Endothelial cell (in vitro differentiated cells): ENCODE measurements at places on chromosomes 1 and 21.

DNA sequence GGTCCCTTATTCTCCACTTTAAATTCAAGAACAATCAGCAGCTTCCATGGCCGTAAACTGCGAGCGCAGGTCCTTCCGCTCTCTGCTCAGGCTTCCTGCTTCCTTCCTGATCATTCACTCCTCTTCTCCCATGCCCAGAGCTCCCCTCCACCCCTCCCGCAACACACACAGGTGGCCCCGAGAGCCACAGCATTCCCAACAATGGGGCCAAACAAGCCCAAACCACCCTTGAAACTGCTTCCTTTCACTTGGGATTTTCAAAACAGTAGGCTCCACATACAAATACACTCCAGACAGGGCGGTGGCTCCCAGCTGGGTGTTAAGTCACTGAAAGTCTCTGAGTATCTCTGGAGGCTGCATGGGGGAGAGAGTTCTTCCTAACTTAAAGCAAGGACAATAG lies 11.4 kb downstream of the FAM89A start:
- DNase-seq, result peak; percentile 63

DNA sequence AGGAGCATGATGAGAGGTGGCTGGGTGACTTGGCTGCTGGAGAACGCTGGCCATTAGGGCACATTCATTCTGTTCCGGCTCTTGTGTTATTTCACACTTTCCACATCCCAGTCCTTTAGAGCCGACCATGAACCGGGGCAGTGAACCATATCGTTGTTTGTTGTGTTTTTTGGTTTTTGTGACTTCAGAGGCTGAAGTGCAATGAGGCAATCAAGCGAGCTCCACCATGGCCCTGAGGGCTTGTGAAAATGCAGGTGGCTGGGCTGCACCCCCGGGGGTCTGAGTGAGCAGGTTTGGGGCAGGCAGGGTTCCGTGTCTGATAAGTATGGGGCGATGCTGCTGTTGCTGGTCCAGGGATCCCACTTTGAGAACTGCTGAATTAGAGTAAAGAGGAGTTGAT lies 23.7 kb downstream of the ABCG1 start:
- DNase-seq, result no peak

GRCh38 chr1:10714337-10715114 lies 81.9 kb downstream of the CASZ1 start:
- no peak for DNase-seq

- no peak for DNase-seq
Measured at GRCh38 chr1:207711285-207711684, 40.6 kb upstream of the CD46 start.

DNA sequence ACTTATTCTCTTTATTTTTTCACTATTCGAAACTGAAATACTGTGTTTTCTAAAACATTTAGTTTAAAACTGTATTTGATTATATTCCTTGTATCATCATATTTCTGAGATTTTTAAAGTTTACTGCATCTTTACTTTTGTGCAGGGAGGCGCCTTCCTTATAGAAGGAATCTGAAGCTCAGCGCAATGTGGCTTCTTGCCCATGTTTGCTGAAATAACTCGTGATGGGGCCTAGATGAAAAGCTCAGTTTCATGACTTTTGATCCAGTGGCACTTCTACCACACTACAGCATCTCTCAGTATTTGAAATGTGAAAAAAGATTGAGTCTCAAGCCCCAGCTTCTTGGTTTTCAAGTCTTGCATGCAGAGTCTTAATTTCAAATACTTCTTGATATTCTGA lies 28.4 kb downstream of the CACHD1 start:
- DNase-seq, result no peak

DNA sequence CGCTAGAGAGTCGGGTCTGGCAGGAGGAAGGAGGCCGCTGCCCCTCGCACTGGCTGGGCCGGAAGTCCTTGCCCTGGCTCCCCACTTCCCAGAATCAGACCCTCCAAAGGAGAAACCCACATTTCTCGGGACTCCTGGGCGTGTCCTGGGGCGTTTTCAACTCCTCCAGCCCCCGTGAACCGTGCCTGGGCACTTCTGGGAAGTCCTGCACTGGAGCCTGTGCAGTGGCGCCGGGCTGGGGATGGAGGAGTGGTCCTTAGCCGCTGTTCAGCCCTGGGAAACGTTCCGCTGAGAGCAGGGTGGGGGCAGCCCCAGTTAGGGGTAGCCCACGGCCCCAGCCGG lies 3.0 kb downstream of the IGSF21 start:
- no peak for DNase-seq

- DNase-seq, result no peak
Measured at GRCh38 chr1:209756615-209757445, 977 bp downstream of the TRAF3IP3 start.

DNA sequence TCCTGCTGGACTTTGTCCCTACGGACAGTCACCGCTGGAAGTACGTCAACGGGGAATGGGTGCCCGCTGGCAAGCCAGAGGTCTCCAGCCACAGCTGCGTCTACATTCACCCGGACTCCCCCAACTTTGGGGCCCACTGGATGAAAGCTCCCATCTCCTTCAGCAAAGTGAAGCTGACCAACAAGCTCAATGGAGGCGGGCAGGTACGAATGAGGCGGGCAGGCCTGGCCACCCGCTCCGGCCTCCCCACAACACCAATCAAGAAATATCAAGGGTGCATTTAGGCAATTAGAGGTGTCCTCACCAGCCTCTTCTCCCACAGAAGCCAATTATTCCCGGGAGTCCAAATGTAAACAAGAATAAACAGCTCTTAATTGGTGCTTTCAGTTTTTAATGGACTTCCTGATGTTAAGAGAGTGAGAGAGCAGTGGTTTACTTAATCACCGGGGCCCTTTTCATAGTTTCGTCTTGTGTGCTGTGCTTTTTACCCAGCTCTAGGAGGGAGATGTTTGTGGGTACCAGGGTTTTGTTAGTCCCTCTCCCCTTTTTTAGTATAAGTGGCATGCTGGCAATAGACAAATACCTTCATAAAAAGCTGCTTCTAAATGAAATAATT lies 10.7 kb downstream of the TBX19 start:
- DNase-seq, result no peak

DNA sequence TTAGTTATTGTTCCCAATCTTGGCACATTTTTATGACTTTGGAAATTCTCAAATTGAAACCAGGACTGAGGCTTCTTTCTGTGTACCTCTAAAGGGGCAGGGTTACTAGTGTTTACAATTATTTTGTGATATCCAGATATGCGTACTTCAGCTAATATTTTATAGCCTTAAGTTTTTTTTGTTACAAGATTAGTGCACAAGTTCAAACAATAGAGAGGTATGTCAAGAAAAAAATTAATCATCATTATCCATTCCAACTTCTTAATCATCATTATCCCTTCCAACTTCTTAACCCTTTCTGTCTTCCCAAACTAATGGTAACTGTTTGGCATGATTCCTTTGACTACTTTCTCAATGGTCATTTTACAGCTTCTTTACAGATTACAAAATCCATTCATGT lies 272.9 kb upstream of the C1orf105 start:
- no peak for DNase-seq

GRCh38 chr1:10947691-10948462 lies 64.6 kb upstream of the TARDBP start:
- no peak for DNase-seq

GRCh38 chr1:224644553-224645154 lies 28.5 kb downstream of the CNIH3 start:
- DNase-seq, result peak; percentile 71

DNA sequence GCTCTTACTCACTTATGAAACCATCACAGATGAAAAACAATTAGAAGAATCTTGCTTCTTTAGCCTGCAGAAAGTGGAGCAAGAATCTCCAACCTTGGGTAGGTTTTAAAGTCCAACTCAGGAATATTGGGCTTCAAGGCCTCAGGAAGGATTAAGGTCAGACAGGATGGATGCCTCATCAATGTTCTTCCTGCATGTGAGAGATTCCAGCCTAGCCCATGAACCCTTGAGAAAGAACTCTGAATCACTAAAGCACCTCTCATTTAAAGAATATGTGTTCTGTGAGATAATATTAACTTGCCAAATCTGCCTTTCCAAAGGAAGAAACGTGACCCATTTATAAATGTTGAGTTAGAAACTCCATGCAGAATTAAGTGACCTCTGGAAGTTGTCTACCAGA lies 345.2 kb upstream of the CAMK1G start:
- DNase-seq, result no peak

DNA sequence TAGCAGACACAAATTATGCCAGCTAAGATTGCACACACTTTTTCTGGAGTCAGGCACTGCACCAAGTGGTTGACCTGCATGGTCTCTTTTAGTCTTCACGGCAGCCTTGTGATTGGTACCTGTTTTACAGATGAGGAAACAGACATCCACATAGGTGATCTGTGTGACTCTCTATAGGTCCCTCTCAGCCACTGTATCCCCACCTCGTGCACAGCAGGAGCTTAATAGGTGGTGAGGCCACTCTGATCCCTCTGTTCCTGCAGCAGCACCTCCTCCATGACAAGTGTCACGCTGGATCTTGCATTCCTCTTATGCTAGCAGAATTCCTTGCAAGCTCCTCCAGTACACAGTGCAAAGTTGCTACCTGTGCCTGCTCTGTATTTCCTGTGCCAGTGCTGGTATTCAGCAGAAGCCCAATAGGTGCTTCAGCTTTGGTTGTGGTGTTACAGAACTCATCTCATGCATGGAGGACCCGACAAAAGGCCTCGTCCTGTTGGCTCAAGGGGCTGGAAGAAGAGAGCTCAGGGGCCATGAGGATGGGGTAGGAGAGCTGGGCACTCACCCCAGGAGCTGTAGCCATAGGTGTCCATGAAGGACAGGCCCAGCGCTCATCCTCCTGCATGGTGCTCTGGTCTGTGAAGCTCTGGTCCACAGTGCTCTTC lies 546.7 kb downstream of the PTPRU start:
- DNase-seq, result no peak

DNA sequence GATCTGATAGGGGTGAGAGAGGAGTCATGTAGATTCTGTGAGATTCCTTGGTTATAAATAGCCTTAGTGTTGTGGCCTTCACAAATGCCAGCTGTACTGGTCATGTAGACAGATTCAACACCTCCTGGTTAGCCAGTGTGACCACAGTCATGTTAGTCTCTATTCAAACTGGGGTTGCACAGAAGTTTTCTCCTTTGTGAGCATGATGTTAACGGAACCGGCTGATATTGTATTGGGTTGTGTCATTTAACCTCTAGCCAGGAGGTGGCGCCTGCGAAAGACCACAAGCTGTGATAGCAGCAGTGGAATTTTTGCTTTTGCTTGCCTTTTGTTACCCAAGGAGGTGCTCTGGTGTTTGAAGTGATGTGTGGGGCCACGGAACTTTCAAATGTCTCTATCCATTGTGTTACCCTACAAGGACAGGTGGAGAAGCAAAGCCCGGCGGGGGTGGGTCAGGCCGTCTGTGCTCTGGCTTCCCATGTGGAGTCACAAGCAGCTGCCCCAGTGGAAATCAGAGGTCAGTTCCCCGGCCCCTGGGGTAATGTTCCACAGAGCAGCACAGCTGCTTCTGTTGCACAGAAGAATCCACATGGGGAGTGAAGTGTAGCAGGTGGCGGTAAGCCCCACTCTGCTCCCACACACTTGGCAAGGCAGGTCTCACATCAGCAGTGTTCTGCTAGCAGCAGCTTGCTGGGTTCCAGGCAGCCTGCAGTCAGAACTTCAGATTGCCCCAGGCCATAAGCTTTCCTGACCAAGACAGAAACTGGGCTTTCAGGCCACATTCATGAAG lies 112.6 kb downstream of the ADAMTS1 start:
- DNase-seq, result peak; percentile 68

- DNase-seq, result no peak
Measured at GRCh38 chr1:113456967-113457366, 66.7 kb downstream of the MAGI3 start.

GRCh38 chr1:2100780-2101108 lies 50.5 kb downstream of the PRKCZ start:
- DNase-seq, result no peak

DNA sequence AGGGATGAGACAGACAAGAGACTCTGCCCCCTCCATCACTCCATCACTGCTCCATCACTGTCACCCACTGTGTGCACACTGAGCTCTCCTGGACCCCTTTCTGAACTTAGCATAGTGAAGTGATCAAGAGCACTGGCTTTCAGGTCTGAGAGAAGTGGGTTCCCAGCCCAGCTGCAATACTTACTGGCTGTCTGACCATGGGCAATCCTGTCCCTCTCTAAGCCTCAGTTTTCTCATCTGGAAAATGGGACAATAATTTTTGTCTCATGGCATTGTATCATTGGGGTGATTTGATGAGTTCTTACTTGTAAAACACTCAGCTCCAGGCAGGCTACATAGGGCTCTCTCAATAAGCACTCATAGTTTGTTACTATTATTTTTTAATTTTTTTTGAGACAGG lies 7.5 kb upstream of the RPS6KA1 start:
- DNase-seq, result no peak

DNA sequence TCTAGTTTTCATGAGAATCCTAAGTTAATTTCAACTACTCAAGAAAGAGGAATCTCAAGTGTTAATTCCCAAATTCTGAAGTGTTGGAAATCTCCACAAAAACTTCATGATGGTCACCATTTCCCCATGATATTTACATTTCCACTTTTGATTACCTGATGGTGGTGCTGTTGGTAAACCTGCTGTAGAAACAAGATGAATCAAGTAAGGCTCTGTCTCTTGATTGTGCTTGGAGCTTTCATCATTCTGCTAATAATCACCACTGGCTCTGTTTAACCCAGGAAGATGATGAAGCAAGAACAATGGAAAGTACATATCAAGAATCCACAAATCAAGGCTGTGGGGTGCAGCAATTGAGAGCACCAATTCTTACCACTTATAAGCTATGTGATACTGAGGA lies 77.8 kb downstream of the C4BPA start:
- DNase-seq, result no peak

DNA sequence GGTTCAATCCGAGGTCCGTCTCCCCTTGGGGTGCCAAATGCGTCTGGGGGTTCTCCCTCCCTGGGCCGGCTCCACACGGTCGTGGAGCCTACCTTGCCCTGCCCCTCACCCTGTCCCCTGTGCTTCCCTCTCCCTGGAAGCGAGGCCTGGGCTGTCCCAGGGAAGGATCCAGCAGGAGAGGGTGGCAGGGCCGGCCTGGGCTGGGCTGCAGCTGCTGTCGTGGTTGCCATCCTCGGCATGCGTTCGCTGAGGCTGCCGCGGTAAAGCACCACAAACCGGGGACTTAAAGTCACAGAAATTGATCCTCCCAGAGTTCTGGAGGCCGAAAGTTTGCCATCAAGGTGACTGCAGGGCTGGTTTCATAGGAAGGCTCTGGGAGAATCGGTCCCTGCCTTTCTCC lies 123.0 kb upstream of the TMPRSS2 start:
- no peak for DNase-seq
